ENCODE measurements at places on chromosomes 3 and 15.

GRCh38 chr3:150146991-150147761 lies 176.5 kb upstream of the PFN2 start:
- DNase-seq, result no peak

DNA sequence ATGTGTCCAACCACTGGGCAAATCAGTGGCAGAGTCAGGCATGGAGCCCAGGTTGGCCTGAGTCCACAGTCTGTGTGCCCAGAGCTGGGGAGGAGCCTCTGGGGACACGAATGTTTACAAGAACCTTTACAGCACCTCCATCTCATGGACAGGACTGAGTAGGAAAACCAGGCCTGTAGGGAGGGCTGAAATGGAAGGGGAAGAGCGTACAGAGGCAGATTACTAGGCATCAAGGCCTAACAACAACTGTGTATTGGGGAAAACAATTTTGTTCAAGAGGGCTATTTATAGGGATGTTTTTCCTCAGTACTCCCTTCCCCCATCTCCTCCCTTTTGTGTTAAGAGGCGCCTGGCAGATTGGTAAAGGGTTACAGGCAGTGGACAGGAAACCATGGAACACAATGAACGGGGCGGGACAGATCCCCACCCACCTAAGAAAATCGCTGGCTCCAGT lies 15.1 kb upstream of the ARHGAP31 start:
- DNase-seq, result no peak

- DNase-seq, result no peak
Measured at GRCh38 chr3:79310016-79310415, 457.8 kb downstream of the ROBO1 start.

DNA sequence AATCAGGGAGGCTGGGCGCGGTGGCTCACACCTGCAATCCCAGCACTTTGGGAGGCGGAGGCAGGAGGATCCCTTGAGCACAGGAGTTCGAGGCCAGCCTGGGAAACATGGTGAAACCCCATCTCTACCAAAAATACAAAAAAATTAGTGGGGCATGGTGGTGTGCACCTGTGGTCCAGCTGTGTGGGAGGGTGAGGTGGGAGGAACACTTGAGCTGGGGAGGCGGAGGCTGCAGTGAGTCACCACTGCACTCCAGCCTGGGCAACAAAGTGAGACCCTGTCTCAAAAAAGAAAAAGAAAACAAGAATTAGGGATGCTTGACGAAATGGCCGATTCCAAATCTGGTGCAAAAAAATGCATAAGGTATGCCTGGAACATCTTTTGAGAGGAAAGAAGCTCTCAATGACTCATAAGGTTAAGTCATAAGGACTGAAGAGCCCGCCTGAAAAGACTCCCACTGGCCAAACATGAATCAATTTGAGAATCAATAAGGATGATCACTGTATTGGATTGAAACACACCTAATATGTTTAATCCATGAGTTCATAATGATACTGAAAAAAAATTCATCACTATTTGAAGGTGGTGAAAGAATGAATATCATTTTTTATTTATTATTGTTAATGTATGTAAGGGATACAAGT lies 27.7 kb downstream of the BLM start:
- no peak for DNase-seq

DNA sequence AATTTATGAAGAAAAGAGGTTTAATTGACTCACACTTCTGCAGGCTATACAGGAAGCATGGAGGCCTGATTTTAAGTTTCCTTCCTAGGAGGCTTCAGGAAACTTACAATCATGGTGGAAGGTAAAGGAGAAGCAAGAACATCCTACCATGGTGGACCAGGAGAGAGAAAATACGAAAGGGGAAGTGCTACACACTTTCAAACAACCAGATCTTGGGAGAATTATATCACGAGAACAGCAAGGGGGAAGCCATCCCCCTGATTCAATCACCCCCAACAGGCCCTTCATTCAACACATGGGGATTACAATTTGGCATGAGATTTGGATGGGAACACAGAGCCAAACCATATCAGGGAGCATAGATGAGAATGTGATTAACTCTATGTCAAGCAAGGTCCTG lies 121.0 kb downstream of the MTHFS start:
- DNase-seq, result no peak

- no peak for DNase-seq
Measured at GRCh38 chr3:80668100-80668499, 900.3 kb upstream of the ROBO1 start.

DNA sequence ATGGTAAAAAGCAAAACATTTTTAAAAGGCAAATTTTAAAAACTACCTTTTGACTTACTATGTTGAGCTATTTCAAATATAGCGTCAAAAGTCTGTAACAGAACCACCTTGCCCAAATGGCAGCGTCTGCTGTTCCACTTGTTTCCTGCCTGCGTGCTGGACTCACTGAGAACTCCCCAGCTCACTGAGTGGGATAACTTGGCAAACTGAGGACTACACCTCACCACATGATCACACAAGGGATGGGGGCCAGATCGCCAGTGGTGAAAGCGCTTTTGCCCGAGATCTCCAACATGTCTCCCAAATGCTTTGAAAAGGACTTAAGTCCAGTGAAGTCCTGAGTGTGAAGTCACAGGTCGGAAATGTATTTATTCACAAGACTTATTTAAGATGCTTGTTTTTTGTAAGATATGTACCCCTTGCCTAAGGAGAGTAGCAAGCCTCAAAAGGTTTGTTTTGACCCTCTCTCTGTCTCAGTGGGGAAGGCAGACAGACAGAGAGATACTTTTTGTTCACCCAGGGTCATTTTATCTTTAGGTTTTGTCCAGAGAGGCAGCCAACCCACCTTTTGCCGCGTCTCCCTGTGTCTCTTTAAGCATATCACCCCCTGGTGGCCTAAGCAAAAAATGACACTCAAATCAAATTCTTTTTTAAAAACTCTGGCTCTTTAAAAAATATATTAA lies 192.6 kb downstream of the PDZRN3 start:
- no peak for DNase-seq

- DNase-seq, result no peak
Measured at GRCh38 chr3:136023264-136023978, 57.9 kb downstream of the PPP2R3A start.

- no peak for DNase-seq
Measured at GRCh38 chr3:196321162-196321561, 3.1 kb upstream of the DYNLT2B start.

DNA sequence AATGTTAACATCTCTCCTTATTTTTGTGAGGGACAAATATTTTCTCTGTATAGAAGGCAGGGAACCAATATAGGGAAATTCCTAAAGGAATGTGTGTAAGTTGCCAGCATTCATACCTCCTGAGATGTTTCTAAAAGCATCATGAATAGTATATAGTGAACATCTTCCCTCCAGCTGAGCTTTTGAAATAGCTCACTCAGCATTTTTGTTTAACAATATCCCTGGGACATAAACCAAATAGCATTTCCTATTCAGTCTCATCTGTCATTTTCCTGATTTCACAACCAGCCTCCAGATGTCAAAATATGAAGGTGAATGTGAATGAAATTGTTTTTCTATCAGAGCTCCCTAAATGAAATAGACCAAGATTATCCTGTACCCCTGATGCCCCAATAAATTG lies 137.2 kb downstream of the PPM1L start:
- no peak for DNase-seq

- no peak for DNase-seq
Measured at GRCh38 chr3:13166243-13167063, 93.2 kb upstream of the IQSEC1 start.

GRCh38 chr3:5195605-5196004 lies 8.1 kb downstream of the EDEM1 start:
- DNase-seq, result no peak

- no peak for DNase-seq
Measured at GRCh38 chr3:152738656-152739055, 96.3 kb upstream of the P2RY1 start.

DNA sequence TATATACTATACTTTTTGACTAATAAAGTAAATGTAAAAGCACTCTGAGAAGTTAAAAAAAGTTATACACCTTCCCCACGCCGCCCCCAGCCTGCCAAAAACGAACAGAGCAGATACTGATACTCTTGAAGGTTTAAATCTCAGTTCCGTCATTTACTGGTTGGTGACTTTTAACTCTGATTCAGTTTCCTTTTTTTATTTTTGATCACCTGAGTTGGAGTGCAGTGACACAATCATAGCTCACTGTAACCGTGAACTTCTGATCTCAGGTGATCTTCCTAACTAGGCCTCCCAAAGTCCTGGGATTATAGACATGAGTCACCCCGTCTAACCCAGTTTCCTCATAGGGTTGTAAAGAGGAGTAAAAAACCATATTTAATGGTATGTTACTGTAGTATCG lies 3.3 kb upstream of the TIPIN start:
- DNase-seq, result no peak
